LHCN-M2 (cell line): ENCODE measurements at places on chromosomes 1 and 21.

DNA sequence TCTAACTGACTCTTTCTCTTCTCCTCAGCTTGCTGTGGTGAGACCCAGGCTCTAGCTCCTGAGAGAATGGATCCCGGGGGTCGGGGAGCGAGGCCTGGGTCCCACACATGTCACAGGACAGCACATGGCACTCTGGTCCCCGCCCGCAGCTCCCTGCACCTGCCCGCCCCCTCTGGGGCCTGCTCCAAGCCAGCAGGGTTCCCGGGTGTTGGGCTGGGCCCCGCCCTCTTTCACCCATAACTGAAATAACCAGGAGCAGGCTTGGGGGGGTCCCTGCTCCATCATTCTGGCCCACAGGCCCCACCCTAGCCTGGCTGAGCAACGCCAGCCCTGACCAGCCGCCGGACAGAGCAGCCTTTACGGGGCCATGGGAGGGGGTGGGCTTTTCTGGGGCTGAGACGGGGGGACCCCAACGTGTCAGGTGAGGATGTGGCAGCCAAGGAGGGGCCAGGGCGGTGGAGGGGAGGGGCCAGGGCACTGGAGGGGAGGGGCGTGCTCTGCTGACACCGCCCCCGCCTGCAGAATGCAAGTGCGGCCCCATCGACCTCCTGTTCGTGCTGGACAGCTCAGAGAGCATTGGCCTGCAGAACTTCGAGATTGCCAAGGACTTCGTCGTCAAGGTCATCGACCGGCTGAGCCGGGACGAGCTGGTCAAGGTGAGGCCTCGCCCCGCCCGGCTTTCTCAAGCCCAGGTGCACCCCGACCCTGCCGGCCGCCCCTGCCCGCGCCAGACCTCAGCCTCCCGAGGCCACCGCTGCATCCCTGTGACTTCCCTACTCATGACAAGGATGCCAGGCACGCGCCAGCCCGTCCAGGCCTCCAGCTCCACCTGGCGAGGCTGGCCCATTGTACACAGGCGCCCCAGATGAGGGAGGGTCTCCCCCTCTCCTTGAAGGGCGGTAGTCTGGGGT lies 19.4 kb downstream of the COL6A1 start:
- no peak for DNase-seq

GRCh38 chr1:21032741-21033140 lies 144.0 kb downstream of the EIF4G3 start:
- DNase-seq, result no peak

DNA sequence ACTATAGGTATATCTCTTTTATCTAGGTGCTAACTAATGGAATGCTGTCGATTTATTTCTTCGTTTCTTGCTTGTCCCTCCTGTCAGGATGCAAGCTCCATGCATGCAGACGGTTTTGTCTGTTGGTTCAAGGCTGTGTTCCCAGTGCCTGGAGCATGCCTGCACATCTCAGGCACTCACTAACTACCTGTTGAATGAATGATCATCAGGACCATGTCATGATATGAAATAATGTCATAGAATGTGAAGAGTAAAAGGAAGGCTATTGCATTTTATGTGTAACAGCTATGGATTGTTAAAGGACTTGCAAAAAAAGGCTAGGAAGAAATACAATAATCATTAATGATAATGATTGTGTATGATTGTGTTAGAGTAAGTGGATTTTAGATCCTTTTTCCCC lies 4.2 kb downstream of the GPR25 start:
- no peak for DNase-seq

DNA sequence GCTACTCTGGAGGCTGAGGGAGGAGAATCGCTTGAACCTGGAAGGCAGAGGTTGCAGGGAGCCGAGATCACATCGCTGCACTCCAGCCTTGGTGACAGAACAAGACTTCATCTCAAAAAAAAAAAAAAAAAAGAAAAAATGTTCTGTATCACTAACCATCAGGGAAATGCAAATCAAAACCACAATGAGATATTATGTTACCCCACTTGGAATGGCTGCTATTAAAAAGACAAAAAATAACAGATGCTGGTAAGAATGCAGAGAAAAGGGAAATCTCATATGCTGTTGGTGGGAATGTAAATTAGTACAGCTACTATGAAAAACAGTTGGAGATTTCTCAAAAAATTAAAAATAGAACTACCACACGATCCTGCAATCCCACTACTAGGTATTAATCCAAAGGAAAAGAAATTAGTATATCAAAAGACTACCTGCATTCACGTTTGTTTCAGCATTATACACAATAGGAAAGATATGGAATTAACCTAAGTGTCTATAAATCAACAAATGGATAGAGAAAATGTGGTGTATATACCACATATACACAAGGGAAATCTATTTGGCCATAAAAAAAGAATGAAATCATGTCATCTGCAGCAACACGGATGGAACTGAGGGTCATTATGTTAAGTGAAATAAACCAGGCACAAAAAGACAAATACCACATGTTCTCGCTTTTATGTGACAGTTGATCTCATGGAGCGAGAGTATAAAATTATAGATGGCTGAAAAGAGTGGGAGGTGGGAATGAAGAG lies 62.6 kb downstream of the ABL2 start:
- peak; percentile 92 for DNase-seq

- no peak for DNase-seq
Observed at GRCh38 chr1:200895801-200896530, 1.3 kb downstream of the INAVA start.

DNA sequence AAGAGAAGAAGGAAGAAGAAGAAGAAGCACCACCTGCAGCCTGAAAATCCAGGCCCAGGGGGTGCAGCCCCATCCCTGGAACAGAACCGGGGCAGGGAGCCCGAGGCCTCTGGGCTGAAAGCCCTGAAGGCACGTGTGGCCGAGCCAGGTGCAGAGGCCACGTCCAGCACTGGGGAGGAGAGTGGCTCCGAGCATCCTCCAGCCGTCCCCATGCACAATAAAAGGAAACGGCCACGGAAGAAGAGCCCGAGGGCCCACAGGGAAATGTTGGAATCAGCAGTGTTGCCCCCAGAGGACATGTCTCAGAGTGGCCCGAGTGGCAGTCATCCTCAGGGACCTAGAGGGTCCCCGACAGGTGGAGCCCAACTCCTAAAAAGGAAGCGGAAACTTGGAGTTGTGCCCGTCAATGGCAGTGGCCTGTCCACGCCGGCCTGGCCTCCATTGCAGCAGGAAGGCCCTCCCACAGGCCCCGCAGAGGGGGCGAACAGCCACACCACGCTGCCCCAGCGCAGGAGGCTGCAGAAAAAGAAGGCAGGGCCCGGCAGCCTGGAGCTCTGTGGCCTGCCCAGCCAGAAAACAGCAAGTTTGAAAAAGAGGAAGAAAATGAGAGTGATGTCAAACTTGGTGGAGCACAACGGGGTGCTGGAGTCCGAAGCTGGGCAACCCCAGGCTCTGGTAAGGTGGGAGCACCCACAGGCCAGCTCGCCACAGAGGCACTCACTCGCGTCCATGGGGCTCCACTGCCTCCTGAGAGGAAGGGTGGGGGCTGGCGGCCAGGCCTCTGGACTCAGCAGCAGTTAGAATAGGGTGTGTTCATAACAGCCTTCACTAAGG lies 28.4 kb downstream of the RRP1B start:
- no peak for DNase-seq

GRCh38 chr1:62304515-62304914 lies 14.7 kb downstream of the KANK4 start:
- DNase-seq, result no peak

DNA sequence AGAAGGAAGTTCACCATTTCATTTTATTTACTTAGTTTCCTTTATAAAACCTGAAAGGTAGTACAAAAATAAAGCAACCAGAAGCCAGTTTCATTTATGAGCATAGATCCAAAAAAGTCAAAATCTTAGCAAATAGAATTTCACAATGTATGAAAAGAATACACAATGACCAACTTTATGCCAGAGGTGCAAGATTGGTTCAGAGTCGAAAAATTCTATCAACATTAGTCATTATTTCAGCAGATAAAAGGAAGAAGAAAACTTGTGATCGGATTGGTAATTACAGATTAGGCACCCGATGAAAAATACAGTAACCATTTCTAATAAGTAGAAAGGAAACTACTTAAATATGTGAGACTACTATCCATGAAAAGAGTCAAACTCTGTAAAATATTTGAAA lies 89.1 kb downstream of the ITSN1 start:
- no peak for DNase-seq

DNA sequence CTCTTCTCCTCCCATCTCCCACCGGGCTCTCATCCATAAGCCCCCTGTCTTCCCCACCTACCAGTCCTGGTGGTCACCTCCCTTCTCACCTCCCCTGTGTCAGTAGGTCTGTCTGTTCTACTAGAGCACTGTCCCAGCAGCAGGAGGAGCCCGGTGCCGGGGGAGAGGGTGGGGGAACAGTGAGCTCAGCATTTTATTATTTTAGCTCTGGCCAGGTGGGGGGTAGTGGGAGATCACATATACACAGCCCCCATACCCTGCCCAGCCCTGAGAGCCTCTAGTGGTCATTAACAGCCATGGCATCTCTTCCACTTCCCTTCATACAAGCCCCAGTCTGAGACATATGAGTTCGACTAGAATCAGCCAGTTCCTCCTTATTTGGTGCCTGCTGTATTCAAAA lies at the start of gene TMOD4:
TSS of gene TMOD4 (minus strand) at position 119 of the 400 bp plus-strand sequence. CDS start 1,106 bp downstream, outside the sequence.
- DNase-seq, result no peak

GRCh38 chr1:93730621-93731020 lies 49.0 kb upstream of the BCAR3 start:
- DNase-seq, result no peak

DNA sequence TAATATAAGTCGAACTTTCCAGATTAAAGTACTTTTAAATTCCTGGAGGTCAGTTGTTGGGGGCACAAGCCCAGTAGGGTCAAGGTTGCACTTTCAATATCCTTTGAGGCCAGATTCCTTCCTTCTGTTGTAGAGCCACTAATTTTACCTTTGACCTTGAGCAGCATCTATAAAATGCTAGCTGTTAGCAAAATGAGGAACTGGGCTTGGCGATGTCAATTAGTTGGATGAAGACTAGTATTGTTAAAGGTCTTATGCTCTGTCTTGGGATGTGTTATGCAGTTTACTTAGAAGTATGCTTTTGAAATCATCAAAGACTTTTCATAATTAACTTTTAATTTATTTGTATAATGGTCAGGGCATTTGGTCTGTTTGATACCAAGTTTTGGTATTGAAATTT lies 425.9 kb upstream of the PROX1 start:
- DNase-seq, result no peak

GRCh38 chr1:71839876-71840275 lies 442.5 kb downstream of the NEGR1 start:
- DNase-seq, result no peak

DNA sequence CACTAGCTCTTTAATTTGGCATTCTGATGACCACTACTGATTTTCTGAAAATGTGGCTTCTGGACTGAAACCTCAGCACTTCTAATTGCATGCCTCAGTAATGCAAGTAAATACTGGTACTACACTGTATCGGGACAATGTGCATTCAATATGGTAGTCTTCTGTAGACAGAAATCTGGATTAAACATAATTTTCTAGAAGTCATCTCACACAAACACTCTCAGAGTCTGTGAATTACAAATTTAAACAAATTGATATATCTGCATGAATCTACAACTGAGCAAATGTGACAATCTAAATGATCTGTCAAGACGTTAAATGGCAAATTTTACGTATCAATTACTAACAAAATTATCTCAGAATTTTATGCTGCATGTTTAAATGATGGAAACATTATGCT lies 23.7 kb downstream of the HP1BP3 start:
- DNase-seq, result no peak

DNA sequence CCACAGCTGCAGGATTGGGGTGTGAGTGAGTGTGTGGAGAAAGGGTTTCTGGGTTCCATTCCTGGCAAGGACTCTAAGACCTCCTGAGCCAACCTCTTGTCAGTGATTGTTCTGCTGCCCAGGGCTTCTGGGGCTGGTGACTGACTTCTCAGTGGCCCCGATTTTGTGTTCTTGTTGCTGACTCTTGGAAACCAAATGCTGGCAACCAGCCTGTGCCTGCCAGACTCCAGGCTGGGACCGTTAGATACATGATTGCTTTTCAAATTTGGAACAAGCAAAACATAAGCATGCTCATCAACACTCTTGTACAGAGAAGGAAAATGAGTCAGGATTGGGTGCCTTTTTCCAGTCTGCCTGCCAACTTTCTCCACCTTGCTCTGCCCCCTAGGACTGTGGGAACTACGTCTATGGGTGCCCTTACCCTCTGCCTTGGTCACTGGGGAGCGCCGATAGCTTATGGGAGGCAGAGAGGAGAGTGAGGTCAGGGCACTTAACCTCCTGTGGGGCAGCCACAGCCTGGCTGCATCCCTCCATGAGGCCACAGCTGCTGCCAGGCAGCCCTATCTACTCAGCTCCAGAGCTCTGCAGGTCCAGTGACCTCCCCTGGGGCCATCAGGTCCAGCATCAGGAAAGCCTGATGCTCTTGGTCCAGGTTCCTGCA lies 39.3 kb upstream of the EPS8L3 start:
- peak; percentile 63 for DNase-seq

GRCh38 chr1:214044438-214045214 lies 56.9 kb downstream of the PROX1 start:
- DNase-seq, result no peak

- no peak for DNase-seq
Observed at GRCh38 chr21:36973986-36974850, 7.7 kb upstream of the HLCS start.

GRCh38 chr21:36471254-36471723 lies 8.6 kb downstream of the CLDN14 start:
- DNase-seq, result no peak

GRCh38 chr1:118151312-118151937 lies 33.6 kb downstream of the SPAG17 start:
- peak; percentile 47 for DNase-seq

DNA sequence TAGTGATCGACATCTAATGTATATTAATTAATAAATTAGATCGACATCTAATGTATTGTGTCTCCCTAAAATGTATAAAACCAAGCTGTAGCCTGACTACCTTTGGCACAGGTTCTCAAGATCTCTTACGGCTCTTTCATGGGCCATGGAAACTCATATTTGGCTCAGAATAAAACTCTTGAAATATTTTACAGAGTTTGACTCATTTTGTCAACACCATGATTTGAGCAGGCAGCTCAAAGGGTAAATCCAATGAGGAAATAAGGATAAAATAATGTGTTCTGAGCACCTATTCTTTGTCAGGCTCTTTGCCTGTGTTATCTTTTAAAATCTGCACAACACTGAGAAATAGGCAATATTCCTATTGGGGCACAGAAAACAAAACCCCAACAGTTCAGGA lies 223.4 kb upstream of the DUSP10 start:
- DNase-seq, result no peak
